Eye (tissue), 1 donor: ENCODE measurements at places on chromosomes 1 and 21.

- DNase-seq, result no peak
Observed at GRCh38 chr1:230313453-230314141, 112.5 kb downstream of the PGBD5 start.

GRCh38 chr1:185973645-185974044, 239.5 kb downstream of the HMCN1 start:
- DNase-seq, result peak; percentile 52

DNA sequence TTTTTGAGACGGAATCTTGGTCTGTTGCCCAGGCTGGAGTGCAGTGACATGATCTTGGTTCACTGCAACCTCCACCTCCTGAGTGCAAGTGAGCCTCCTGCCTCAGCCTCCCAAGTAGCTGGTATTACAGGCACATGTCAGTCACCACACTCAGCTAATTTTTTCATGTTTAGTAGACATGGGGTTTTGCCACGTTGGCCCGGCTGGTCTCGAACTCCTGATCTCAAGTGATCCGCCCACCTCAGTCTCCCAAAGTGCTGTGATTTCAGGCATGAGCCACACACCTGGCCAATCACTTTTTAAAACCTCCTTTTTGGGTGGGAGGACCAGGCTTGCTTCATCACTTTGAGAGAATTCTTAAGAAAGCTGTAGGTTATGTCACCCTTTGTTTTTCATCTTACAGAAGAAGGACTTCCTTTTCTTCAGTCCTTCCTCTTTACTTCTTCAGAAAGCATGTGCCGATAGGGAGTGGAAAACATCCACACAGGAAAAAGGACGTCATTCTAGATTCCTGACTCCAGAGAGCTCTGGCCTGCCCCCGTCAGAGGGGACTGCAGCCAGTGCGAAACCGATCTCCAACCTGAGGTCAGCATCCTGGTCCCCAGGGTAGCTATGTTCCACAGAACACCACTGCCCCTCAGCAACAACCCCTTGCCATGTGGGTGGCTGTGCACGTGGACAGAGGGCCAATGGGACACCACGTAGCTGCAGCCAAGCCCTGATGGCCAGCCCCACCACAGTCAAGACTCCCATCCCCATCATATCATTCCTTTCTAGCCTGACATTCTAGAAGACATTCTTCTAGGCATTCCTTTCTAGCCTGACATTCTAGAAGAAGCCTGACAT, 21.9 kb downstream of the NCF2 start:
- DNase-seq, result no peak

- DNase-seq, result no peak
Observed at GRCh38 chr1:150749720-150750311, 15.8 kb downstream of the CTSS start.

DNA sequence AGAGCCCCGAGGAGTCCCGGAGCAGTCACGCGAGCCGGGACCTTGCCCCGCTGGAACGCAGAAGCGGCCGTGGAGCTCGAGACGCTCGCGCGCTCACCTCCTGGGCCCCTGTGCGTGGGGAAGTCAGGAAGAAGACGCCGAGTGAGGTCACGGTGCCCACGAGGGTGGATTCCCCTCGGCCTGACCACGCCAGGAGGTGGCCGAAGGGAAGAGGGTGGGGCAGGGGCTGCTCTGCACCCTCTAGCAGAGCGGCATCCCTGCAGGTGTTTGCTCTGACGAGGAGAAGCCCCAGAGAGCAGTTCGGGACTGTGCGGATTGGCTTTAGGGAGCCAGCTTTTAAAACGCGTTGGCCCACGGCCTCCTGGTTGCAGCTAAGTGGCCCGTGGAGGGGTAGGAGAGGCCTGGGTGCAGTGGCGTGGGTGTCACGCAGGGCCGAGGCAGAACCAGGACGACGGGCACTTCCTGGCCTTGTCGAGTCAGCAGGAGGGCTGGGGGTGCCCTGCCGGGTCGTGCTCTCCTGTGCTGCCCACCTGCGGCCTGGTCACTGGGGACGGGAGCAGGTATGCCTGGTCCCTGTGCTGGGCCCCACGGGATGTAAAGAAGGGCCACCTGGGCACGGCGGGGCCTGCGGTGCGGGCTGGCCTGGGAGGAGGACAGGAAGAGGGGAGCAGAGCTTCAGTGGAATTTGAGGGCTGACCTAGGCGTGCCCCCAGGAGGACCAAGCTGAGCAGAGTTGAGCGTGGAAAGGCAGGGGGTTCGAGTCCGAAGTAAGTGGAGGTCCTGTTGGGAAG, 1.0 kb downstream of the PDXK start:
- peak; percentile 42 for DNase-seq

DNA sequence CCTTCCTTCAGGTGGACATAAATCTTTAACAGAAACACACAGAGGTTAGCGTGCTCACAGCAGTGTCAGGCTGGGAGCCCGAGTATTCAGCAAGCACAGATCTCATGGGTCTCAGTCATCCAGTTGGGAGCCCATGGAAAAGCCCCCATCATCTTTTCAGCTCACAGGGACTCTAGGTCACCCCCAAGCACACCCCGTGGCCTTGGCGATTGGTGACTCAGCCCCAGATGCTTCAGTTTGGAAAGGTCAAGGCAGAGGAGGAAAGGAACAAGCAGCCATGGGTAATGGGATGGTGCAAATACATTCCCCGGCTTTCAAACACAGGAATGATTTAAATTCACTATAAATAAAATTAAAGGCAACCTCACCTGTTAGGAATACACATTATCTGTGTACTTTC, 88.9 kb downstream of the PGBD5 start:
- DNase-seq, result no peak

DNA sequence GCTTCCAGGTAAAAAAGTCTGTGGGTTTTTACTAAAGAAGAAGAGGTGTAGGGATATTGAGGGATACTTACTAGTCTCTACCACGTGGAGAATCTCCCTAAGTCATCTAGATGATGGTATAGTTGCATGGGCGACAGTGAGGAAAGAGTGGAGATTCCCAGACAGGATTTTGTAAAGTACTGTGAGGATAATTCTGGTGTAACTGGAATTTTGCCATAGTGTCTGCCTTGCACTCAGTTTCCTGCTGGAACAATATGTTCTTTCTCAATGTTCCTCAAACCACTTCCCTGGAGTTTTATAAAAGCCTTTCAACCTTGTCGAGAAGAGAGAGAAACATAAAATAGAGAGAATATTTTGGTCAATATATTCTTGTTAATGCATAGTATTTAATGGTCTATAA, 95.1 kb upstream of the WLS start:
- DNase-seq, result no peak

GRCh38 chr21:42650441-42651421, 2.7 kb upstream of the PDE9A start:
- no peak for DNase-seq

- DNase-seq, result no peak
Observed at GRCh38 chr1:222996310-222996975, 146.6 kb downstream of the TLR5 start.

DNA sequence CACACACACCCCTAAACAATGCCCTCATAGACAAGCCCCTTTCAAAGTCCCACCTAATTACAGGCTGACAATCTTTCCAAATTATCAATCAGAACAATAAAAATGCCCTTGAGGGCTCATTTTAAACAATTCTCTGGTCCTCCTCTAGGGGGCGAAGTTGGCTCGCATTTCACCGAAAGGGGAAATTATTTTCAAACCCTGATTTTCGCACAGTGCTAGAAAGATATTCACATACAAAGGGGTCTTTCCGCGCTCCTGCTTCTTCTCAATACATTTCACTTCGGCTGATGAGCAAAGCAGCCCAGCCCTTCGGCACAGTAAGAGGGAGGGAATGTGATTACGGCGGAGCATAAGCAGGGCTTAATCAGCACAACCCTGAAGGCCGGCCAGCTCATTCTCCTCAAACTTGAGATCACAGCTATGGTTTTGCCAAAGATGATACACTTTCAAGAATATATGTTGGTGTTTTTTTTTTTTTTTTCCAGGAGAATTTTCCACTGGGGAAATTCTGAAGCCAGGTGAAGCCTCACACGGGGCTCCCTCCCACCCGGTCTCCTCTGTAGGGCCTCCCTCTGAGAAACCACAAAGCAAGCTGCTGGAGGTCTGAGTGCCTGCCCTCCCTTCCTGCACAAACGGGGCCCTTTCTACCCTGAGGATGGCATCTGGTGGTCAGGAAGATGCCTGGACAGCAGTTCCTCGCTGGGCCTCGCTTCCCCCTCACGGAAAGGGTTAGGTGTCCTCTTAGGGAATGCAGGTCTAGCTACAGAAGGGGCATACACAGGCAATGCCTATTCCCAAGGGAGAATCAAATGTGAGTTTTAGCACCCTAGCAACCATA, 66.9 kb downstream of the GNG12 start:
- peak; percentile 94 for DNase-seq

DNA sequence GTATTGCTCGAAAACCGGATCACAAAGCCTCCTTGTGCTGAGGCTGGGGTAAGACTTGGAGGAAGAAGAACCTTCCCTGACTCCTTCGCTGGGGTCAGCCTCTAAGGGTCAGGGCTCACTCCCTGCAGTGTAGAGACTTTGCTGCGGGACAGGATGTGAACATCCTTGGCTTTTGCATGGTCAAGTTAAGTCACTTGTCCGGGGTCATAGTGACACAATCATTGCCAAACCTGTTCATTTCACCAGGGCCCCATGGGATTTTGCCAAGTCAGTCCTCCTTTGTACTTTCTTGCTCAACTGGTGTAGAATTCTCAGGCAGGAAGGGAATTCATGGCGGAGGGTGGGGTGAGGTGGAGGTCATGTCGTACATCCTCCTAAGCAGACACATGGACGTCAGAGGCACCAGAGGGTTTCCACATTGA, 24.7 kb upstream of the IL10 start:
- DNase-seq, result no peak

DNA sequence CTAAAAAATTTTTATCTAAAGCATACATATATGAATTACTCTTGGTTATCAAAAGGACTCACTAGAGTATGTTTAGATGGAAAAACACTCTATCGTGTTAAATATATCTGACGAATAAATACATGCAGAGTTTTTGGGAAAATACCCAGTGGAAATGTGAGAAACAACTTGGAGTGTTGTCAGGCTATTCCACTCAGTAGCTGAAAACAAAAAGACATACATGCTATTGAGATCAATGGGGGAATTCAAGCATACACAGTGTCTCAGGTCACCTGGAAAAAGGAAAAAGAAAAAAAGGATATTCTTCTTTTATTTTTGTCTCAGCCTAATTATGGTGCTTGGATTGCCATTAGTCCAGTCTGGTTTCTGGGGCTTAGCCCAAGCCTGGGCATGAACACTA, 247.0 kb upstream of the LYPLAL1 start:
- peak; percentile 63 for DNase-seq

DNA sequence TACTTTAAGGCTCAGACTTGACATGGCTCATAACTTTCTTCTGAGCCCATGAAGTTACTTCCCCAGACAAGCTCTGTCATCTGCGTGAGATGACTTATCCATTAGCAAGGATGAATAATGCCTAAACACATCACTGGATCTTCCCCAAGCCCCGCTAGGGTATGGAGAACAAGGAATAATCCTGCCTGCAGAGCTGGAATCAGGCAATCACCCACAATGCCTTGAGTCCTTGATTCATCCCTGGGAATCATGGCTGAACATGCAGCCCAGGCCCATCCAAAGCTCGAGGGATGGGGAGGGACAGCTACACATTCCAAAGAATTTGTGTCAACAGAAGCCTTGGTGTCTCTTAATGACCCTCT, 131.7 kb downstream of the PSMG1 start:
- no peak for DNase-seq

GRCh38 chr1:3889936-3890335, 10.1 kb downstream of the C1orf174 start:
- no peak for DNase-seq

GRCh38 chr1:205630651-205631009, 1.2 kb downstream of the ELK4 start:
- DNase-seq, result no peak

DNA sequence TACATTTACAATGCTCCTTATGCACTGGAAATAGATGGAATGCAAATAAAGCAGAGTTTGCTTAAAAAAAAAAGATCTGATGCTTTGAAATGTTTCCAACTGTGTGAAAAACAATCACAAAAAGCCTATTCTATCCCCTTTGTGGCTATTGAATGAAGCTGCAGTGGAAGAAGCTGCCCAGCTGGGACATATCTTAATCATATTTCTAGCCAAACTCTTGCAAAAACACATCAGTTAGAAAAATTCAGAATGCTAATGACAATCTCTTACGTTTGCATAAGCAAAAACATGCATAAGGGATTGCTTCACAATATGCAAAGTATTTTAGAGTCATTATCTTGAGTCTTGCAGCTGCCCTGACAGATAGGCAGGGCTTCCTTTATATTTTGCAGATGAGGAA, 526.4 kb upstream of the USP24 start:
- DNase-seq, result peak; percentile 38

DNA sequence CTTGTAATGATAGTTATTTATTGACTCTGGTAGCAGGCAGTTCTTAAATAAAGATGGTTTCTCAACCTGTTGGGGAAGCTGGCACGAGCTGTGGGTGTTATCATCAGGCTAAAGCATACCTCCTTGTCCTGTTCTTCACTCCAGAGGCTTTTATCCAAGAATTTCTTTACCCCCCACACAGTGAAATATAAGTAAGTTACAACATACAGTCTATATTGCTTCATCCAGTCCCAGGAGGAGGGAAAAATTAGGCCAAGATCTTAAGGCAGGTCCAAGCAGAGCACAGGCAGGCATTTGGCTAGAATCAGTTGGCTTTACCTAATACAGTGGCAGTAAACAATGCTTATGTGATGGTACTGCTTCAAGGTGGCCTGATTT, 6.3 kb downstream of the TMEM81 start:
- peak; percentile 0 for DNase-seq

DNA sequence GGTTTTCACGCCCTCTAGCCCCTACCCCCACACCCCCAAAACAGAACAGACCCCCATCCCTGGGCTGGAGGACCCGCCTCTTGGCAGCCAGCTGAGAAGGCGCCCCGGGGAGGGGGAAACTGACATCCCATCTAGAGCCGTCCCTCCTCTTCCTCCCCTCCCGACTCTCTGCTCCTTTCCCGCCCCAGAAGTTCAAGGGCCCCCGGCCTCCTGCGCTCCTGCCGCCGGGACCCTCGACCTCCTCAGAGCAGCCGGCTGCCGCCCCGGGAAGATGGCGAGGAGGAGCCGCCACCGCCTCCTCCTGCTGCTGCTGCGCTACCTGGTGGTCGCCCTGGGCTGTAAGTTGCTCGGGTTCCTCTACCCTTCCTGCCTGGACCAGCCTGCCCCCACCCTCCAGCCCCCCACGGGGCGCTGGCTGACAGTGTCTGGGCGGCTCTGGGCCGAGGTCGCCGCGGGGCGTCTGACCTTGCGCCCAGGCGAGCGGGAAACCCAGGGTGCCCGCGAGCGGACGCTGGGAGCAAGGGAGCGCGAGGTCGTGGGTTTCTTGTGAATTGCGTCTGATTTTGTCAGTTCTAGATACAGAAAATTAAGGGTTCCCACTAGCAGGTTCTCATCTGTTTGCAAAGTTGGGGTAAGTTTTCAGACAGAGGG, 618 bp downstream of the JAM2 start:
- peak; percentile 82 for DNase-seq

DNA sequence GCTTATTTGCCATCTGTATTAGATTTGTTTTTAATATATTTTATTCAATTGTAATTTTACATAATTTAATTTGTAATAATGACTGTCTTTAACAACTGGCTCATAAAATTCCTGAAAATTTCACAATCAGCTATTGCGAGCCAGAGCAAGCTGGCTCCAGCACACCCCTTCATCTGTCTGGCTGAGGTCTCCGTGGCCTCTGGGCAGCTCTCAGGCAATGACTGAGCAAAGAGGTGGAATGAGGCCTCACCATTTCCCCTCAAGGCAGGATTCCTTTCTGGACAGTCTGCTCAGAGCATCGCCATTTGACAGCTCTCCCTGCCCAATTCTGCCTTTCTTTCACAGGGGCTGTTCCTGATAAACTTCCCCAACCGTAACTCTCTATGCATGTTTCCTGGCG, 5.8 kb upstream of the KANK4 start:
- DNase-seq, result no peak

GRCh38 chr1:161274874-161275273, 16.3 kb downstream of the PCP4L1 start:
- peak; percentile 61 for DNase-seq
